ENCODE measurements at places on chromosomes 6 and 20.

GRCh38 chr6:108031968-108032367, 42.6 kb downstream of the OSTM1 start:
- H3K4me1 ChIP-seq = no peaks in the 10 kb centered on the region
- H3K4me3 ChIP-seq = no peak overlapping the region
- no peak for DNase-seq
- H3K36me3 ChIP-seq = no peaks in the 10 kb centered on the region
- no peak overlapping the region for H3K27ac ChIP-seq

DNA sequence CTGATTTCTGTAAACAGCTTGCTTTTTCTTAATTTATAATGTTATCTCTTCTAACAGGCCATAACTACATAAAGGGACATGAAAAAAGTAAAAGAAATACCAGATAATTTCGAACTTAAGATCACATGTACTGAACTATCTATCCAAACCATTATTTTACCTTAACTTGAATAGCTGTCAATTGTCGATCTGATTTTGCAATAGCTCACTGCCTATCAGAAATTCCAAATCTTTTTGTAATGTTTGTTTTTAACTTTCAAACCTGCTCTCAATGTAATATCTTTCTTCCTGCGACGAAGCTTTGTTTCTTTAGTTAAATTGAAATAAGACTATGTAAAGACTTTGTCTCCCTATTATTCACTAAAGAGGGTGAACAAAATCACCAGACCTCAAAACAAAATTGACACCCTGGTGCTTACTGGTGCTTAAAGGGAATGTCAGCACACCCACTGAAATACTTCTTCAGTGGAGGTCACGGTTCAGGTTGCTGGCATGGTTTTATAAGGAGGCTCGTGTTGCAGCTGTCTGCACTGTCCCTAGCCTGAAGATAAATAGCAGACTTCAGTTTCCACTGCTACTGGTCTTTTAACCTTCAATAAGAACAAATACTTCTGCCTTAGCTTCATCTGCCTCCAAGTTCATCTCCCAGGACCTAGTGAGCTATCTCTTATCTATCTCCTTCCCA, 117.5 kb upstream of the QKI start:
- H3K4me1 ChIP-seq = no peaks in the 10 kb centered on the region
- no peaks in the 10 kb centered on the region for H3K27me3 ChIP-seq
- peak; percentile 41 for DNase-seq
- no peak overlapping the region for H3K4me3 ChIP-seq
- no peak overlapping the region for H3K27ac ChIP-seq
- H3K36me3 ChIP-seq = no peaks in the 10 kb centered on the region

- H3K4me1 ChIP-seq = no peaks in the 10 kb centered on the region
- DNase-seq = peak; percentile 19
- no peaks in the 10 kb centered on the region for H3K36me3 ChIP-seq
- no peak overlapping the region for H3K4me3 ChIP-seq
- no peak overlapping the region for H3K27ac ChIP-seq
Measured at GRCh38 chr6:96626759-96627364, 63.9 kb downstream of the FHL5 start.

GRCh38 chr20:38083338-38084048, 49.9 kb downstream of the RPRD1B start:
- no peak for DNase-seq
- H3K36me3 ChIP-seq = no peaks in the 10 kb centered on the region
- H3K4me3 ChIP-seq = no peak overlapping the region
- peaks cover 20% of the 10 kb centered on the region for H3K4me1 ChIP-seq

GRCh38 chr20:38937978-38938473, 11.8 kb downstream of the FAM83D start:
- H3K4me1 ChIP-seq = peaks cover 8% of the 10 kb centered on the region
- H3K27me3 ChIP-seq = no peaks in the 10 kb centered on the region
- H3K4me3 ChIP-seq = no peak overlapping the region
- H3K36me3 ChIP-seq = peaks cover 4% of the 10 kb centered on the region
- H3K27ac ChIP-seq = no peak overlapping the region
- DNase-seq = no peak

DNA sequence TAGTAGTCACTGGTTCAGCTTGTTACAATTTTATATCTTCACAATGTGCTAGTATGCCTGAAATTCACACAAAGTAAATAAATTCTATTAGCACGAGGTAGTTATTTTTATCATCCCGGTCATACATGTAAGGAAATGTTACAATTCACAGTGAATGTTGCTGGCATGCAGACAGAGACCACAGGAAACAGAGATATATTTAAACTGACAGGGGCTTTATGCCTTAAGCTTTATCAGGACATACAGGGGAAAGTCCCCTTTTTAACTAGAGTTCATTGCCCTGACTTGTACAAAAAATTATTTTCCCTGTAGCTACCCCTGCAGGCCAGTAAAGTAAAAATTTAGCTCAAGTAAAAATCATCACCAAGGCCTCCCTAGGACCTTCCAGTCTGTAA, 712.0 kb upstream of the NRSN1 start:
- H3K27me3 ChIP-seq = no peaks in the 10 kb centered on the region
- H3K27ac ChIP-seq = peak overlapping the region; percentile 10
- DNase-seq = peak; percentile 86
- H3K4me1 ChIP-seq = peaks cover 8% of the 10 kb centered on the region
- no peaks in the 10 kb centered on the region for H3K36me3 ChIP-seq

GRCh38 chr6:3022765-3023662, 23.3 kb downstream of the NQO2 start:
- H3K4me3 ChIP-seq = peak overlapping the region; percentile 46
- H3K27ac ChIP-seq = peak overlapping the region; percentile 51
- peaks cover 19% of the 10 kb centered on the region for H3K4me1 ChIP-seq
- no peaks in the 10 kb centered on the region for H3K36me3 ChIP-seq
- no peak for DNase-seq
- H3K27me3 ChIP-seq = no peaks in the 10 kb centered on the region

All from astrocyte (in vitro differentiated cells and primary cell).